ENCODE measurements at places on chromosomes 2 and 18.

GRCh38 chr2:127573771-127574170 lies 38.3 kb downstream of the MYO7B start:
- DNase-seq, result no peak

GRCh38 chr2:28296243-28296642 lies 96.4 kb upstream of the FOSL2 start:
- no peak for DNase-seq

GRCh38 chr18:5964996-5965395 lies 69.7 kb upstream of the TMEM200C start:
- no peak for DNase-seq

GRCh38 chr2:12548906-12549305 lies 167.8 kb upstream of the TRIB2 start:
- no peak for DNase-seq

GRCh38 chr2:174085781-174086180 lies 120.6 kb upstream of the SP3 start:
- no peak for DNase-seq

All from CD4-positive, alpha-beta T cell treated with Interleukin-4 for 4 hours (primary cell).